ENCODE measurements at places on chromosomes 5 and 9.

DNA sequence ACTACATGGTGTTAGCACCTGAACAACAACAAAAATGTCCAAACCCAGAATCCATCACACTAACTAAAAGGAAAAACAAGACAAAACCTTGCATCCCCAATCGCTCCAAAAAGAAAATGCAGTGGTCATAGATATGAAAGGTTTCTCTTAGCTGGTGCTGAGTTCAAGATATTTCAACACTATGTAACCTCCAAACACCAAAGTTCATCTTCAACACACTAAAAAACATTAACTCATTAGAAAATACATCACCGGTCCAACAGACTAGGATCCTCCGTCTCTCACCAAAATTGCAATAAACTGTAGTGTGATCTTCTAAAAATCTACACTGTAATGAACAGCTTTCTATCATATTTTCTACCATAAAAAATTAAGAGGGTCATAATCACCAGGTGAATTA, 60.8 kb downstream of the ECPAS start:
- no peak for ATAC-seq

GRCh38 chr9:15298362-15298761, 8.7 kb downstream of the TTC39B start:
- ATAC-seq: no peak

DNA sequence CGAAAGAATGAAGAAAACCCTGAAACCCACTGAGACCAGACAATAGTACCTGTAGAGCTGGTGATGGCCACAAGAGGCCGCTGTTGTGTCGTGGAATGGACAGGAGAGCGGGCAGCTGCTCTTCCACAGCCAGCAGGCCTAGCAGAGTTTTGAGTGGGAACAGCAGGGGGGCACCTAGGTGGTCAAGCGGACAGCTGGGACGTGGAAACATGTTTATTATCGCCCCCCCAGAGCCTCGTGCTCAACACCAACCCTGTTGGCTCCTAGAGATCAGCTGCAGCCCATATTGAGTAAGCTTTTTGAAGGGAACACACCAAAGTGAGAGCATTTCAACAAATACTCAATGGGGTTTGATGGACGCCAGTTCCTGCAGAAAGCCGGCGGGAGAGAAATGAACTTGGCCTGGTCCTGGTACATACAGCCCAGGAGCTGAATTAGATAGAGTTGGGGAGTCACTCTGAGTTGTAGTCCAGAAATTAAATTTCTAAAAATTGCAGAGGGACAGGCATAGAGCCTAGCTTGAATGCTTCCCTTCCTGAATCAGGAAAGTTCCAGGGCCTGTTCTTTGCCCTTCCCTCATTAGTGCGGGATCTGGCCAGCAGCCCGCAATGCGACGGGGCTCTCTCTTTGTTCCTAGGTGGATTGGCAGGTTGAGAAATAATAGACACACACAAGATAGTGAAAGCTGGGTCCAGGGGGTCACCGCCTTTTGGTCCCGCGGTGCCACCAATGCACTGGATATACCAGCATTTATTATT, 33.8 kb downstream of the MFAP3 start:
- ATAC-seq: peak; percentile 92

GRCh38 chr5:159449925-159450324, 119.6 kb upstream of the IL12B start:
- ATAC-seq: no peak

DNA sequence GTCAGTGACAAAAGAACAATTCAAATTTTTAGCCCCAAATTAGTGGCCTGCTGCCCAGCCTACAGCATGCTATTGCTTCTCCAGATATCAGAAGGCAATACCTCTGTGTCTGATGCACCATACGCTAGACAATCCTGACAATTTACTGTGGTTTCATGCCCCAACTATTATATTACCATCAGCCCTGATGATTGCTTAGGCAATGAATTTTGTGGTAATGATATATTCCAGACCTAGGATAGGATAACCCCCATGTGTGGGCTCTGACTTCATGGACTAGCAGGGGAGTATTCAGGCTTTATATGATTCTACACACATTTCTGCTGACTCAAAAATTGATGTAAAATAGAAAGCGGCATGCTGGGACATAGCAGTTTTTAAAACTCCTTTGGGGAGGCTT, 168.7 kb upstream of the FST start:
- ATAC-seq: no peak

DNA sequence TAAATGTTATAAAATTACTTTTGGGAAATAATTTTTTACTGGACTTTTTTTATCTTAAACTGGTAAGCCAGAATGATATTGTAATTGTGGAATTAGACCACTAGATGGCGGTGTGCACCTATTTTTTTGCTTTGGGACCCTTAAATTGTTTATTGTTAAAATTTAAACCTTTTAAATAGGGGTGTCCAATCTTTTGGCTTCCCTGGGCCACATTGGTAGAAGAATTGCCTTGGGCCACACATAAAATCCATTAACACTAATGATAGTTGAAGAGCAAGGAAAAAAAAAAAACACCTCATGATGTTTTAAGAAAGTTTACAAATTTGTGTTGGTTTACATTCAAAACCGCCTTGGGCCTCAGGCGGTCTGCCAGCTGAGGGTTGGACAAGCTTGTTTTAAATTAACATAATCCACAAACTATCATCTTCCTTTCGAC, 28.4 kb upstream of the GADD45G start:
- ATAC-seq: no peak

DNA sequence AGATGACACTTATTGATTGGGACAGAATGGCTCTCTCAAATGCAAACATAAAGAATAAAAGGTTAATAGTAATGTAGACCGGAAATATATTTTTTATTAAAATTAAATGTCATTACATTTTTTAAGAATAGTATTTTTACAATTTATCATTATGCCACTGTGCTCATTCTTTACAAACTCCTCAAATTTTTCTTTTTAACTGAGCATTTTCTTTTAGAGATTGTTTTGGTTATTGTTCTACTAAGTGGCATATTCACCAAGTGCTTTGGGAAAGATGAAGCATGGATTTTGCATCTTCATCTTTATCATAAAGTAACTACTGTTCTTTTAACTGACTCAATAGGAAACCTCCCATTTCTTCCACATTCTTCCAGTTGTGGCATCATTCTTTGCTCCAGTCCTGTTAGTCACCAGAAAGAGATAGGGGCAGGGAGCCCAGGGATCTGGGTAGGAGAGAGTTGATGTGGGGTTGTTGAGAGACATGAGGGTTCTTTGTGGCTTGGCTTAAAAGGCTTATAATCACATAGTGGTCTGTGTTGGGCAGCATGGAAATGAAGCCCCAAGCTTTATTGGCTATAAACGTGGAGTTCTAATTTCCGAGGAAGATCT, 69.8 kb downstream of the SYK start:
- ATAC-seq: no peak

- ATAC-seq: no peak
Observed at GRCh38 chr5:60633341-60633740, 66.6 kb downstream of the DEPDC1B start.

GRCh38 chr9:33040792-33041431, 15.8 kb downstream of the DNAJA1 start:
- no peak for ATAC-seq

- ATAC-seq: no peak
Observed at GRCh38 chr5:160363660-160364395, 6.6 kb downstream of the C1QTNF2 start.

GRCh38 chr5:10213316-10213715, 36.4 kb downstream of the ATPSCKMT start:
- ATAC-seq: no peak

GRCh38 chr5:33766023-33766422, 125.8 kb downstream of the ADAMTS12 start:
- ATAC-seq: no peak

- no peak for ATAC-seq
Observed at GRCh38 chr9:127977009-127977883, 3.5 kb downstream of the EEIG1 start.

DNA sequence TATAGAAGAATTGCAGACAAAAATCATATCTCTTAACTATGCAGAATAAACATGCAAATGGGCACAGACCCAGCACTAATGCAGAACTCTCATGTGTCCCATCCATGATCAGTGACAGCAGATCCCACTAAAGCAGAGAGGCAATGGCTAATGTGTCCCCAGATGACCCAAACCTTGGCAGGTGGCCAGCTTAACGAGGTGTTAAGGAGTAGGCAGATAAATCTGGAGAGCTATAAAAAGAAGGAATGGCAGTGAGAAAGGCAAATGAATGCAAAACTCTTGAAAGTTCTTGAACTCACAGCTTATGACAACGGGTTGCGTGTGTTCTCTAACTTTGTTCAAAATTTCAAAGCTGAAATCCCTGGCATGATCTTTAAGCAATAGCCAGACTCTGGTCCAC, 265.4 kb downstream of the RASEF start:
- no peak for ATAC-seq

DNA sequence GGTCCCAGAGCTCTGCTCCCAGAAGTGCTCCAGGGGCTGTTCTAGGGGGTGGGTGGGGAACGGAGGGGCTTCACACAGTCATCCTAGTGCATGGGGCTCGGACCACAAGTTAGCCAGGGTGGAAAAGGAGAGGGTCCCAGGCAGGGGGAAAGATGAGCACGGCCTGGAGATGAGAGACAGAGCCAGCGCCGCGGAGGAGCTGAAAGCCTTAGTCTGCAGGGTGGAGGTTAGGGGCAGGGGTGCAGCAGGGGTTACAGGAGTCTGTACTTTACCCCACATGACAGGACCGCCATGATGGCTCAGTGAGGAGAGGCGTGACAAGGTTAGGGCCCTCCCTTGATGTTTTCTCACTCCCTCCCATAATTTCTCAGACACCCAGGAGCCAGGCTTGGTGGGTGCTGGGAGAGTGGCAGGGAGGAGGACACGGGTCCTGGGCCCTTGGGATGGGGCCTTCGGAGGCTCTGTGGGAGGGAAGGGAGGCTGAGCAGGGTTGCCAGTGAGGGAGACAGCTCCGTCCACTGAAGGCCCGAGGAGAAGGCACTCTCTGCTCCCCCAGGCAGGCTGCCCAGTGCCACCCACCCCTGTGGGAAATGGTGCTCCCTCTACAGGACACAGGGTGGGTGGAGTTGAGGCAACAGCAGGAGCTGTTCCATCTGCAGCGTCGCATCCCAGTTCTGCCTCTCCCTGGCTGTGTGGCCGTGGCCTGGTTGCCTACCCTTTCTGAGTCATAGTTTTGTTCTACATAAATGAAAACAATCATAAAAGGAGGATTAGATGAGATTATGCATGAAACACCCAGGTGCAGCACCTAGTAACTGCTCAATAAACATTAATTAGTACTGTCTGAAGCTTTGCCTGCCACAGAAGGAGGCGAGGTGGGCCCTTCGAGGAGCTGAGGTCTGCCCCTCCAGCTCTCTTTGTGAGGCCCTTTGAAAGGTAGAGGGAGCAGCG, 66.2 kb downstream of the NDST1 start:
- no peak for ATAC-seq

DNA sequence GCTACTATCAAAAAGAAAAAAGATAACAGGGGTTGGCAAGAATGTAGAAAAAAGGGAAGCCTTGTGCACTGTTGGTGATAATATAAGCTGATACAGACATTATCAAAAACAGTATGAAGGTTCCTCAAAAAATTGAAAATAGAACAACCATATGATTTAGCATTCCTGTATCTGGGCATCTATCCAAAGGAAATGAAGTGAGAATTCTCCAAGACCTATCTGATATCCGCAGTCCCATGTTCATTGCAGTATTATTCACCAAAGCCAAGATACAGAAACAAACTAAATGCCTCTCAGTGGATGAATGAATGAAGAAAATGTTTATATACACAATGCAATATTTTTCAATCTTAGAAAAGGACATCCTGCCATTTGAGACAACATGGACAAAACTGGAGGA, 1943.3 kb downstream of the MAT2B start:
- ATAC-seq: no peak
